ENCODE measurements at places on chromosomes 1 and 21. TPM values are rescaled to one million over a fixed set of nuclear protein-coding genes. Genes with fewer than 3 reads are reported as not detected.

Gene REN
- total RNA-seq = not detected

GRCh38 chr1:51131185-51131584 lies 29.2 kb downstream of the C1orf185 start:
- no peaks in the 10 kb centered on the region for H3K36me3 ChIP-seq
- no peaks in the 10 kb centered on the region for H3K4me1 ChIP-seq
- no peak for DNase-seq
- H3K4me3 ChIP-seq = no peak overlapping the region
- no peak overlapping the region for H3K27ac ChIP-seq

DNA sequence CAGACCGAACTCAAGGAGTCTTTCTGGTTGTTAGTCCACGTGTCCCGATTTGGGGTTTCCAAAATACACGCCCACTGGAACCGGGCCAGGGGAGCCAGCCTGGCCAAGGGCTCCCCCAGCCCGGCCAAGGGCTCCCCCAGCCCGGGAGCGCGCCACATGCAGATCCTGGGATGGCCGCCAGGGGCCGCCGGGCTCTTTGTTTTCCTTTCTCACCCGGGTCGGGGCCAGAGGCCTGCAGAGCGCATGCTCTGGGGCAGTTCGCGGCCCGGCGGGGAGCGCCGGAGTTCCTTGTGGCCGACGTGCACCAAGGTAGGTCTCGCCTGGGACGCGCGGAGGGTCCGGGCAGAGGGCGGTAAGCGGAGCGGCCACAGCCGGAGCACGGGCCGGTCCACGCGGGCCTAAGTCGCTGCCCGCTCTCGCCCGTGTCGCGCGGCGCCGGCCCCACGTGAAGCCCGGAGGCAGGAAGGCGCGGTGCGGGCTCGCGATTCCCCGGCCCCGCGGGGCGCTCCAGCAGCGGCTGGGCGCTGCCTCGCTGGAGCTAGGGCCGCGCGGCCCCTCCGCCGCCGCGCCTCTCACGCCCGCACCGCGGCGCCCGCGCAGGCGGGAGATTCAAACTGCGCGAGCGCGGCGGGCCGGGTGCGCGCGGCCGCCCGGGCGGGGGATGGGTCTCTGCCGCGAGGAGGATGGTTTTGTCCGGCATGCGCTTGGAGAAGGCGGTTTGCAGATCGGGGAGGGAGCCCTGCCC lies 12.3 kb downstream of the RCC1 start:
- H3K36me3 ChIP-seq = peaks cover 10% of the 10 kb centered on the region
- H3K4me1 ChIP-seq = peaks cover 27% of the 10 kb centered on the region
- H3K4me3 ChIP-seq = peak overlapping the region; percentile 90
- H3K27me3 ChIP-seq = no peaks in the 10 kb centered on the region
- peak; percentile 91 for DNase-seq

GRCh38 chr1:165253818-165254254 lies 102.7 kb downstream of the LMX1A start:
- peaks cover 38% of the 10 kb centered on the region for H3K4me1 ChIP-seq
- H3K4me3 ChIP-seq = no peak overlapping the region
- H3K27ac ChIP-seq = peak overlapping the region; percentile 85
- H3K27me3 ChIP-seq = no peaks in the 10 kb centered on the region
- H3K36me3 ChIP-seq = no peaks in the 10 kb centered on the region

Gene PSEN2
- total RNA-seq = 27.5 TPM

DNA sequence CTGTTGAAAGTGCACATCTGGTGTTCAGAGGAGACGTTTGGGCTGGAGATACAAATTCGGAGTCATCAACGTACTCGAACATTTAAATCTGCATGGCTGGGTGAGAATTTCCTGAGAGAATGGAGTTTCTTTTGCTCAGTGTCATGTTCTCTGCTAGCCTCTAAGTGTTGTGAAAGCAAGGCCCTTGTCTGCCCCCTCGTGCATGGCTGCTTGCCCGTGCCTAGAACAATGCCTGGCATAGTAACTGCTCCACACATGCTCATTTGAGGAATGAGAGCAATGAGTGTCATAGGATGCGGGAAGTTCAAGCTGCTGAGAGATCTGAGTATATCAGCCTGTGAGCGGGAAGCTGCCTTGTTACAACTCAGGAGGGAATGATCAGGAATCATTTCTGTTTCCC lies 171.1 kb upstream of the CSF3R start:
- DNase-seq = no peak
- no peak overlapping the region for H3K4me3 ChIP-seq
- peaks cover 35% of the 10 kb centered on the region for H3K27me3 ChIP-seq
- H3K4me1 ChIP-seq = peaks cover 2% of the 10 kb centered on the region
- no peaks in the 10 kb centered on the region for H3K36me3 ChIP-seq

Gene ICOSLG
- total RNA-seq = 0.87 TPM
